ENCODE measurements at places on chromosomes 2 and 18.

DNA sequence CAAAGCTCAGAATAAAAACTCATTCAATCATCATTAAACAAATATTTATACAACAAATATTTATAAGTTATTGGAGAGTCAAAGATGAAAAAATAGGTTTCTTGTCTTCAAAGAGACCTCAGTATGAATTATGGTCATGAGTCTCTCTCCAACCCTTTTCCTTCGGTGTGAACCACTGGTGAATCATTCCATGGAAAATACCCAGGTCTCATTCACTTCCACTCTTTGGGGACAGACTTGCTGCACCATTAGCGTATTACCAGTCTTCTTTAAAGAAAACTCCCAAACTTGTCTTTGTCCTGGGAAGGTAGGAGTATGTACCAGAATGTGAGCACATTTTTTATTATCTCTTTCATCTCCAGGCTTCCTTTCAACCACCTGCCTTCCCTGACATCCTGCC is 257.4 kb upstream of the RBMS1 start:
- DNase-seq, result peak; percentile 32

DNA sequence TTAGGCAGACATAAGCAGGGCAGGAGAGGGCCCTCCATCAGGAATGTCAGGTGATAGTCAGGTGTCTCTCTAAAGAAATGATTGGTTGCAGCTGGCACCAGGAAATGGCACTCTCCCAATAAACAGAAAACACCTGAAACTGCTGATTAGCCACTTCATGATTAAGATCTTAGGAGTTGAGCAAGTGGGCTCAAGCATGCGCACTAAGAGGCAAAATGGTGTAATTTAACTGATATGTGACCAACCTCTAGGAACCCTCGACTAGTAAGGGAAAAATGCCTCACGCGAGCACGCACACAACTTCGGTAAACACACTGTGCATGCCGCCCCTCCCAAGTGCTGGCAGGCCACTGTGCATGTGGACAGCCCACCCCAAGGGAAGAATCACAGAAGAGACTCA is 23.8 kb upstream of the SLC35G4 start:
- DNase-seq, result no peak

DNA sequence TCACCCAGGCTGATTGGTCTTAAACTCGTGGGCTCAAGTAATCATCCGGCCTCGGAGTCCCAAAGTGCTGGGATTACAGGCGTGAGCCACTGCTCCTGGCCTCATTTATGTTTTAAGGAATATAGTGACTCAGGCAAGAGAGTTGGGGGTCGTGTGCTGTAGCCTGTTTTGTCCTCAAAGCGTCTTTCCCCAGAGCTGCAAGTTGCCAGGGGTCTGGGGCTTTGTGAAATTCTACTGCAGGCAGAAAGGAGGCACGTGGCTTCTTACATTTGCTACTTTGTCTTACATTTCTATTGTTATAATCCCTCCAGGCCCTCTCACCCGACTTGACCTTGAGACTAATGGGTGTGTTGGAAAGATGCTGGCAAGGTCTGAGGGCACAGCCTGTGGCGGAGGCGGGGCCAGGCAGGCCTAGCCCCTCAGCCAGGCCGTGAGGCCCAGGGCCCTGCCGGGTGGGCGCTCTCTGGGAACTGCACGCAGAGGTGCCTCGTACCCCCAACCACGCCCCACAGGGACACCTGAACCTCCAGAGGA is 85.8 kb upstream of the NDUFV2 start:
- DNase-seq, result no peak

GRCh38 chr2:85795331-85796045 is 41.7 kb downstream of the ATOH8 start:
- DNase-seq, result no peak

DNA sequence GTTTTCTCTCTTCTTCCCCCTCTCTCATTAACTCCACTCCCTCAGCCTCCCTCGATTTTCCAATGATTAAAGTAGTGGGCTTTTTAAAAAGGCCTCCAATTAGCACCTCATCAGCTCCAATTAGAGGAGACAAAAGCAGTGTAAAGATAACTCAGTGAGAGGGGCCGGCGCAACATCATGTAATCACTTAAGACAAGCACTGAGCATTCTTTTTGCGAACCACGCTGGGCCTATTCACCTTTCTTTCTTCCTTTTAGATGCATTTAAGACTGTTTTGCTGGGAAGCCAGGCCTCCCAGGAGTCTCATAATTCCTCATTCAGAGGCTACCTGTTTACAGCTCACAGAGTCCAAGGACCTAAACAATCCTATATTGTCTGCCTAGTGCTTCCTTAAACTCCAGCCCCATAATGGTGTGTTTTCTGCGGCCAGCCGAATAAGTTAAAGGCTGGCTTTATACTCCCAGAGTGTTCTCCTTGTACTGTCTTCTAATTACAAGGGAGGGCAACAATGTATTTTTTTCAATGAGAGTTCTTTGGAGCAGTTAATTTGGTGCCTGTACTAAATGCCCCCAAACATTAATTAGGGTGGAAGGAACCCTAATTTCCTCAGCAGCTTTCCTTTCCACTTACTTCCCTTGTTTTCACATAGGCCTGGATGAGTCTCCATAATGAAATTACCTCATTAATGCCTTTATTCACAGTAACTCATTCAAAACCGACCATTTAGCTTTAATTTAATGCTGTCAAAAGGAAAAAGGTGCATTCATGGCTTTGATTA is 28.0 kb upstream of the LMAN1 start:
- DNase-seq, result no peak

DNA sequence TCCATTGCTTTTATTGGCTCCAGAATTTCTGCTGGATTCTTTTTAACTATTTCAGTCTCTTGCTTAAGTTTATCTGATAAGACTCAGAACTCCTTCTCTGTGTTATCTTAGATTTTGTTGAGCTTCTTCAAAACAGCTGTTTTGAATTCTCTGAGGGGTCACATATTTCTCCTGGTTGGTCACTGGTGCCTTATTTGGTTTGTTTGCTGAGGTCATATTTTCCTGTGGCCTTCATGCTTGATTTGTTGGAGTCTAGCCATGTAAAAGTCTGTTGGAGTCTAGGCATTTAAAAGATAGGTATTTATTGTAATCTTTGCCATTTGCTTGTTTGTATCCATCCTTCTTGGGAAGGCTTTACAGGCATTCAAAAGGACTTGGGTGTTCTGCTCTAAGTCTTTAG is 398.7 kb downstream of the DSEL start:
- DNase-seq, result no peak

GRCh38 chr2:102841107-102841840 is 79.4 kb downstream of the TMEM182 start:
- DNase-seq, result peak; percentile 72

DNA sequence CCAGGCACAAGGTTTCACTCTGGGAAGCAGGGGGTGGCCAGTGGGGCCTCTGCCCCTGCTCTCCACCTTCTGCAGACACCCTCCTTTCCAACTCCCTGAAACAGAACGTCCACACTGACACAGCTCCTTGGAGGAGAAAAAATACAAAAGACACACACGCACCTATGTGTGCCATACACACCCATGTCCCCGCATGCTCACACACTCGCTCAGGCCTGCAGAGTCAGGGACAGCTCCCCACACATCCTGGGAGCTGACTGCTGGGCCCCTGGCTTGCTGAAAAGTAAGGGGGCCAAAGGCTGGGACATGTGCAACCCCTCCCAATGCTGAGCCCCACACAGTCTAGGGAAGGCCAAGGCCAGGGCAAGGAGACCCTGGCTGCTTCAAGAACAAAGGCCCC is 200.5 kb downstream of the TNS1 start:
- DNase-seq, result no peak

GRCh38 chr18:51852681-51853080 is 487.3 kb upstream of the DCC start:
- DNase-seq, result no peak

- no peak for DNase-seq
Measured at GRCh38 chr2:121144111-121144510, 140.9 kb downstream of the TFCP2L1 start.

DNA sequence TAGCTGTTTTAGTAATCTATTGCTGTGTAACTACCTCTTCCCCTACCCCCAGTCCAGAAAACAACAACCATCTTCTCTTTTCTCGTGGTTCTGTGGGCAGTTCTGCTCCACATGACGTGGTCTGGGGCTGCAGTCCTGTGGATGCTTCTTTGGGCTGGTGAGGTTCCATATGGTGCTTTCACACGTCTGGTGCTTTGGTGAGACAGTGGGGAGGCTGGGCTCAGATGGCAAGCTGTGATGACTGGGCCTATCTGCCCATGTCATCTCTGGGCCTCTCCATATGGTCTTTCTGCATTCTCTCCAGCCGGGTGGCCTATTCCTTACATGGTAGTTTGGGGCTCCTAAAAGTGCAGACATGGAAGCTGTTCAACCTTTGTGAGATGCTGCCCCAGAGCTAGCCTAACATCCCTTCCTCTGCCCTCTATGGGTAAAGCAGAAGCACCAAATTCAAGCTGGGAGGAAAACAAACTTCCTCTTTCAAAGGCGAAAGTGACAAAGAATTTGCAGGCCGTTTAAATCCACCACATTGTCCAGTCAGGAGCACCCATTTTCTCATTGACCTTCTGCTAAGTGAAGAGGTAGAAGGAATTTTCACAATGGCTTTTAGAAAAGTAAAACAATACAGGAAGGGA is 68.3 kb upstream of the IL1R1 start:
- DNase-seq, result no peak

- DNase-seq, result no peak
Measured at GRCh38 chr2:186617148-186617547, 27.3 kb downstream of the ITGAV start.

- peak; percentile 4 for DNase-seq
Measured at GRCh38 chr18:26547646-26548414, 523 bp downstream of the KCTD1 start.

DNA sequence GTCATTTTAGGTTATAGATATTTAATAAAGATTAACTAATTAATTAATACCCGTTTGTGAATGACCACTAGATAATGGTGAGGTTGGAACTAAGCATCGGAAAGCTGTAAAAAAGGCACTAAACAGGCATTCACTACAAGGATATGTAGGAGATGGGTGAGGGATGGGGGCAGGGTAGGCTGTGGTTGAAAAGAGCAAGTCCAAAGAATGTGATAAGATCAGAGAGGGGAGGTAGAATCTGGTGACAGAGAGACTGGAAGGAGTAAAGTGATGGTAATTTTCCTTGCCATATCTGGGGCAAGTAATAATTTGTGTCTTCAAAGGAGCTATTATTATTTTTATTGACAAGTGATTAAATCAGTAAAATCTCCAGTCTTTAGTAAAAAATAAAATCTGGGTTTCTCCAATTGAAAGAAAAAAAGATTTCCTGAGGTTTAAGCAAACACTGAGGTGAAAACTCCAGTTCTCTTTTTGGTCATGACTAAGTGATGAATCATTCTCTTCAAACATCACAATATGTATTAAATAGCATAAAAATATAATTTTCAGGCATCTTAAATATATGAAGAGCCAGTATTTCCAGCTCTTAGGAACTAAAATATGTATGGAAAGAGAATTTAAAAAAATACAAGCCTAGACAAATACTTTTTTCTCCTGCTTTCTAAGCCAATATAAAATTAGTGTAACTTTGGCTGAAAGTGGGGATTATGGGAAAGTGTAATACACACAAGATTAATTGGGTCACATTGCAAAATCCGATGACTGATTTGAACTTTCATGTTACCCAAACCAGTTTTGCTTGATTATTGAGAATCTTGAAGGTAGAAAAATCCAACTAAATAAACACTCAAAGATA is 259.1 kb upstream of the RBMS1 start:
- peak; percentile 65 for DNase-seq

DNA sequence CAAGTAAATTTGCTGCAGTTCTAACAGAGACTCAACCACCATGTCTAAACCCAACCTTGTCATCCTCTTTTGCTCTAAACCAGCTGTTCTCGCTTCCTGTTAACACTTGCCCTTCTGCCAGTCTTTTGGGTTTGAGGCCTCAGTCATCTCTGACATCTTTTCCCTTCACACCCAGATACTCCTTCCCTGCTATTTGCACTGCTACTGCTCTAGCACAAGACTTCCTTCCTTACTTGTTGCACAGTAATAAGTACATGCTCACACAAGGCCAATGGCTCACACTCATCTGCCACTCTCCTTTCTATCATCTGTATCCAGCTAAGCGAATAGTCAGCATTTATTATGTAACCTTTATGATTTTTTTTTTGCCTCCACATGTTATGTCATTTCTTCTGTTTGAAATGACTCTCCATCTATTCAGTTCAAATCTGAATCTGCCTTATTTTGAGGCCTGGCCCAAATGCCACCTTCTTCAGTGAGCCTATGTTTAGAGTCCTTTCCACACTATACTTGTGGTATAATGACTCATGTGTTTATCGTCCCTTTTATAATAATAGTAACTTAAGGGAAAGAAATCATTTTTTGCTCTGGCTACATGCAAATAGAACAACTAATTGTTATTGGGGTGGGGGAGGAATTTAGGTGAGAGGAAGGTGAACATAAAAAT is 22.5 kb upstream of the CDKL4 start:
- DNase-seq, result no peak

DNA sequence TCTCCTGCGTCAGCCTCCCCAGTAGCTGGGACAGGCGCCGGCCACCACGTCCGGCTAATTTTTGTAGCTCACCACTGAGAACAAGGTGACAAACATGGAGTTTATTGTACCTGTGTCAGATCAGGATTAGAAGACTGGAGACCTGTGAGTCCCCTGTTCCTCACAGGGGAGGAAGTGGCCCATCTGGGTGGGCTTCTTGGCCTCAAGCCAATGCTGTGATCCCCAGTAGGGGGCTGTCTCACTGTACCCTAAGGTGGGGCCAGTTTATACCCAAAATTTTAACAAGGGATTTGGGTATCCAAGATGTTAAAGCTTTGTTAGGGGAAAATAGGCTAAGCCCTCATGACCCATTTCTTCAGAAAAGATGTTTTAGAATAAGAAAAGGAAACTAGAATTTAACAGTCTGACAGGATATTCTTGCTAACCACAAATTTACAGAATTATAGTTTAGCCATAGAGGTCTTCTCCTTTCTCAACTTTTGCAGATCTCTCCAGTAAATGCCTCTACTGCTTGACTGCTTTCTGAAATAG is 16.3 kb downstream of the PCBP1 start:
- no peak for DNase-seq

All from urothelium cell line (cell line).